Omental fat pad (tissue), 4 donors: ENCODE measurements at places on chromosomes 1 and 21. TPM values are rescaled to one million over a fixed set of nuclear protein-coding genes. Genes with fewer than 3 reads are reported as not detected.

SASS6 gene
- 1.8 TPM for total RNA-seq

PIK3R3 gene
- 40.2 TPM for total RNA-seq

GOLT1A gene
- not detected for total RNA-seq

KCNJ6 gene
- total RNA-seq = not detected

CDCA8 gene
- 0.63 TPM for total RNA-seq

GPATCH2 gene
- total RNA-seq = 12.5 TPM
